ENCODE measurements at places on chromosomes 7 and 10.

DNA sequence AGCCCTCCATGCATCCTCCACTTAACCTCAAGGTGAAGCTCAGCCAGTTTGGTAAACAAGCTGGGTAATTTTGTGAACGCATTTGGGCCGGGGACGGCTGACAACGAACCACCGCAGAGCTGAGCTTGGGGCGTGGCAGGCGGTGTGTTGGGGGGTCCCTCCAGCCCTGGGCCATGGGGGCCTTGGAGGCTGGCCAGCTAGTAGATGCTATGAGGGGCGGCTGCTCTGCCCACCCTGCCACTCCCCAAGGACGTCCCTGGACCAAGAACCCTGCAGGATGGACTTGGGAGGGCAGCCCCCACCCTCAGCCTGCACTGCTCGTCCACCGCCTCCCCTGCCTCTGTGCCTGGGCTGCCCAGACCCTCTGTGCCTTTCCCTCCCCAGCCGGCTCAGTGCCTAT, 12.0 kb upstream of the SCART1 start:
- DNase-seq = no peak

DNA sequence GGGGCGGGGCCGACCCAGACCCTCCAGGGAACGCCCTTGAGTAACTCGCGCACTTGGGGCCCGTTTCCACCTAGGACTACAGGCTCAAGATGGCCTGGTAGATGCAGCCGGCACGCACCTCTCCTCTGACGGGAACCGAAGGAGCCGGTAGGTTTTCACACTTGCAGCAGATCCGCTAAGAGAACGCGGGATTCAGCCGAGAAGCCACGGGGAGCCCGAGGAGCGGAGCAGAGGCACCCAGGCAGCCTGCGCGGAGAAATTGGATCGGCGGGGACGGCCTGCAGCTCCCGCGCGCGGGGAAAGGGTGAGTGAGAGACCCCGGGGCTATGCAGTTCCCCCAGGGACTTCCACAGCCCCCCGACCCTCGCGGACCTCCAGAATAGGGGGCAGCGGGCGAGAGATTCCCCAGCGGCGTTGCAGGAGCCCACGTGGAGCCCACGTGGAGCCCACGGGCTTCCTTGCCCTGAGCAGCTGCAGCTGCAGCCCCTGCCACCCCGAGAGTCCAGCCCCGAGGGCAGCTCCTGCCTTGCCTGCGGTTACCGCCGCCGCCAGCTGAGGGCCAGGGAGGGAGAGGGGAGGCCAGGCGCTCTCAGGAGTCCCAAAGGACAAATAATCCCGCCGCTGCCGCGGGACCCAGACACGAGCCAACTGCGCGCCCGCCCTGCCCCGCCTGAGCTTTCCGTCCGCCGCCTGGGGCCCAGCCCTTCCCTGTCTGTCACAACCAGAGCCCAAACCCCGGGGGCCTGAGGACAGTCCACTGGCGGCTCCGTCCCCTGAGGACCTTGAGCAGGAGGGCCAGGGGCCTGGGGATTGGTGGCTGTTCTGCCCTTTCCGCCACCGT, 13.1 kb downstream of the IFT22 start:
- DNase-seq = peak; percentile 92

- DNase-seq = no peak
These were observed 94.4 kb upstream of the KIAA1217 start for GRCh38 chr10:24114556-24114955.

GRCh38 chr7:112550468-112551060, 69.8 kb downstream of the LSMEM1 start:
- DNase-seq = peak; percentile 76

DNA sequence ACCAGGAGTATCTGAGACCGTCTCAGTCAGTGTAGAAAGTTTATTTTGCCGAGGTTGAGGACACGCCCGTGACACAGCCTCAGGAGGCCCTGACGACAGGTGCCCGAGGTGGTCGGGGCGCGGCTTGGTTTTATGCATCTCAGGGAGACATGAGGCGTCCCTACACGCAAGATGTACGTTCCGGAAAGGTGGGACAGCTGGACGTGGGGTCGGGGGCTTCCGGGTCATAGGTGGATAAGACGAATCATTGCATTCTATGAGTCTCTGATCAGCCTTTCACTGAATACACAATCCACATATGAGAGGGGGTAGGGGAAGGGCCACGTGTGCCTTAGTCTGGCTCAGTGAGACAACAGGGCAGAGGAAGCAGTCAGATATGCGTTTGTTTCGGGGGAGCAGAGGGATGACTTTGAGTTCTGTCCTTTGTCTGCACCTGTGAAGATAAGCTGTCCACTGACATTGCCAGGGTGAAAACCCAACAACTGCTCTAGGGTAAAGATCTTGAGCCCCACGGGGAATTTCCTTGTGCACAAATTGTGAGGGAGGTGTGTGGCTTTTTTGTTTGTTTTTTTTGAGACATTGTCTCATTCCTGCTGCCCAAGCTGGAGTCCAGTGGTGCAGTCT, 66.2 kb downstream of the DNAJB6 start:
- no peak for DNase-seq

DNA sequence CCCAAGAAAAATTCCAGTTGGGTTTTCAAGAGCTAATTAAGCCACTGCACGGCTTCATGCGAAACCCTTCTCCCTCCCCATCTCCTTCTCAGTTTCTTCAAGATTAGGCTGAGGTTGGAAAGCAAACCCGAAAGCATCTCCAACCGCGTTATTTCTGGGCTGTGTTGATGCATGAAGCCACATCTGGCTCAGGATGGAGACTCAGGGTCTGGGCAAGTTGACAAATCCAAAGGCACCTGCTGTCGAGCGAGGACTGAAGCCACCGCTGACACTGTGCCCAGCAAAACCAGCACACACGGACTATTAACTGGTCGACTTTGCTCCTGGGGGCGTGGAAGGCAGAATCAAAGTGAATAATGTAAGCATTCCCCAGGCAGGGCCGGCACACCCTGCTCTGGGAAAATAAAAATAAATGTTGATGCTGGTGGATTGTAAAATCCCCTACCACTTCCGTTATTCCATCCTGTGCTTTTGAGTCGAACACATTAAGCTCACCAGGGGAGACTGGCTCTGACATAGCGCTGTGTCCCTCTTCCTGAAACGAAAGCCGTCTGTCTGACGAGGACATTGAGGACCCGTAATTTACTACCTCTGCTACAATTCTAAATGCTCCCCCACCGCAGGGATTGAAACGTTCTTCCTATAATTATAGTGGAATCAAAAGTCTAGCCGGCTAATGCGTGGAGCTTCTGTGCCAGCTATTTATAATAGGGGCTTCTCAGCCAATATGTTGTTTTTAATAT, 269.8 kb downstream of the ADARB2 start:
- no peak for DNase-seq

DNA sequence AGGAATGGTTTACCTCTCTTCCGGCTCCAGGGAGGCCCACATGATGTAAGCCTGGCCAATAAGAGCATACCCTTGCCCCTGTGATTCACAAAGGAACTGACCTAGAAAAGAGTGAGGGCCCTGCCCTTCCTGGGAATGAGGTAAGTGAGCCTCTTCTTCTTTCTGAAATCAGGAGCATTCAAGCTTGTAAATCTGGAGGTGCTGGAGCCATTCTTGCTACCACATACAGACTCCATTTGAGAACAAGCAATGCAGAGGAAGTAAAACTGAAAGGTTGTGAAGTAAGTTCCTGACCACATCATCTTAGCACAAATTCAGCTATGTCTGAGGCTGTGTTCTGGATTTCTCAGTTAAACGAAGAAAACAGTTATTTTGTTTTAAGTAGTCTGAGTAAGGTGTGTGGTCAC, 132.2 kb downstream of the CD36 start:
- DNase-seq = peak; percentile 69

DNA sequence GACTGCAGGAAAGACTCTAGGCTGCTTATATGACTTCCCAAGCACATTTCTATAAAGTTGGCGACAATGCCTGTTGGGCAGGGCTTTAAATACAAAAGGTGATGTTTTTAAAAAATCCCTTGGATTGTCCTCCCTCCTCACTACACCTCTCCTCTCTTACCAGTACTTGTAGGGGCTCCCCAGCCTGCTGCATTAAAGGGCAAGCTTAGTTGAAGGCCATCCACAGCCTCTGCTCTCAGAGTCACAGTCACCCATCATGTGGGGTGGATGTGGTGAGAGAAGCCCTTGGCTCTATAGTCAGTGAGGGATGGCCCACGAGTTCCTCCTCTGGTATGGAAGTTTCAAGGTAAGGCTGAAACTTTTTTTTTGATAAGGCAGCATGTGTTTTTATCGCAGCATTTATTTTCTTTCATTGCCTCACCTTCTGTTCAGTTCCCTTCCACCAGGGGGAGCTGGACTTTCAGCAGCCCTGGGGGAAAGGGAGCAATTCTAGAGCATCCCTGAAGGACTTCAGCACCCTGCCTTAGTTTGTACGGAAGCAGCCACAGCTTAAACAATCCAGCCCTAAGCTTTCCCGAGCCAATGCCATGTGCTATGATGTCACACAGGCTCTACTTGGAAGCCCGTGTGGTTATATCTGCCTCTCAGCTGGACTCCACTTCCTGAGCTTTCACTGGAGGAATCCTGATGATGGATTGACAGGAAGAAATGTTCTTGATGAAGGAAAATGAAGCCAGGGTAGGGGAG, 131.9 kb downstream of the CALCR start:
- peak; percentile 46 for DNase-seq

- DNase-seq = no peak
These were observed 10.1 kb downstream of the SLC25A16 start for GRCh38 chr10:68517188-68517587.

Measured in LoVo (cell line).